ENCODE measurements at places on chromosomes 1 and 21.

DNA sequence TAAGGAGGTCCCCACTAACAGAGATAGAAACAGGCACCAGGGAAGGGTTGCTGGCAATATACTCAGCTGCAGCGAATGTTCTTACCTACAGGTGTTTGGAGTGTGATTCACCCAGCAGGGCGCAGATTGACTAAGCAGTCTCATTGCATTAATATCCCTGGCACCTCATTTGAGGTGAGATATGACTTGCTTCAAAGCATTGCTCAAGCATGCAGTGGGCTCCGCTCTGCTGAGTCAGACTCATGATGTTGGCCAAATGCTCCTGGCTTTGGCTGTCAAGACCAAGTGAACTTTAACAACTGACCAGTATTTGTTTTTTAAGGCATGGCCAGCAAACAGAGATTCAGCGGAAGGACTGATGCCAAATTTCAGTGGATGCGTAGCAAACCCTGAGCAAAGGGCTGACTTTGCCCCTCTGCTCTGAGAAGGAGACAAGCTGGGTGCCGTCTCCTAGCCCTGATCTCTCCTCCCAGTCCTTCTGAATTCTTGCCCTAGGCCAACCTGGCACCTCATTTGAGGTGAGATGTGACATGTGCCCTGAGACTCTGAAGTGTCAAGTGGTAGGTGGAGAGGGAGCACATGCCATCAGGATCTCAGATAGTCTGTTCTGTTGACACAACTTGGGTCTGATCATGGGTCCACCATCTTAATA, 187.1 kb upstream of the COA6 start:
- DNase-seq, result no peak

DNA sequence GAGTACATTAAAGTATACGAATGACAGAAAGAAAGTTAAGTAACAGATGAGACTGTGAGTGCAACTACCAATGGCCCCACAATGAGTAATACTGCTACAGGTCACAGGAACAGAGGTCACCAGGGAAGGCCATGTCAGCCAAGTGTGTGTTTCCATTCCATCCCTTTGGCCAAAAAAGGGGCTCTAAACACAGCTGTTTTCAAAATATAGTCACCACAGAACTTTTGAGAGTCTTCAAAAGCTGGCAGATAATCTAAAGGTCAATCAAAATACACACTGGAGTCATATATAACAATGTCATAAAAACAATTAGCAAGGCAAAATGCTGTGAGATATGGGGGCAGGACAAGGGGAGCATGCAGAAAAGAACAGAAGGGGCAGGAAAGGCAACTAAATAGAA, 10.2 kb downstream of the USP24 start:
- DNase-seq, result no peak

DNA sequence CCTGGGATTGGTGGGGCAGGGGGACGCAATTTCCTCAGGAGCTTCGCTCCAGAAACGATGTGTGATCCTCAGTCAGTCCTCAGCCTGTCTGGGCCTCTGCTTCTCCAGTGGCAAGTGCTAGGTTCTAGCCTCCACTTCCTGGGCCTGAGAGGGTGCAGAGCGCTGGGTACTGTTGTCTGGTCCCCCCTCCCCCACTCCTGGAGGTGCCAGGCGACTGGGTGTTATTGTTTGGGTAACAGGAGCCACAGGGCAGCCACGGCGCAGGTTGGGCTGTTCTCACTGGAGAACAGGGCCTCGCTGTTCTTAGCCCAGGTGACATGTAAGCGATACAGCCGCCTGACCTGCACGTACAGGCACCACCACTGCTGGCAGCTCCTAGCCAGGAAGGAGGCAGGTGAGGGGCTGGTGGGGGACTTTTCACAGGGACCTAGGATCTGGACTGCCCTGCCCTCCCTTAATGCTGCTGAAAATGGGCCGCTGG, 2.1 kb downstream of the RPS6KA1 start:
- no peak for DNase-seq

GRCh38 chr1:161351482-161351881, 16.2 kb downstream of the CFAP126 start:
- no peak for DNase-seq

- no peak for DNase-seq
Observed at GRCh38 chr1:32525053-32525452, 14.2 kb upstream of the ZBTB8A start.

DNA sequence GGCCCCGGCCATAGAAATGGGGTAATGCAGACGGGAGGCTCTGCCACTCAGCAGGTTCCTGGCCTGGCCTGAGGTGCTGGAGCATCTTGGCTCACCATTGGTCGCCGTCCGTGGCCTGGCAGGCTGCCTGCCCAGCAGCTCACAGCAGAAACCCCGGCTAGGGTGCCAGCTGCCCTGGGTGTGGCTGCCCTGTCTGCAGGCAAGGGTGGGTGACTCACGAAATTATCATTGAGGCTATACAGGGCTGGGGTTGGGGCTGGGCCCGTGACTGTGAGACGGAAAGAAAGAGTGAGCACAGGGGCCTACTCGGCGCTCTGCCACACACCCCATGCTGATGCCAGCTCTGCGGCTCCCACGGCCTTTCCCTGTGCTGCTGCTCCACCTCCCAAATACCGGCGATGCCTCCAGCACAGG, 8.0 kb upstream of the PKP1 start:
- no peak for DNase-seq

All from activated CD4-positive, CD25-positive, alpha-beta regulatory T cell treated with anti-CD3 and anti-CD28 coated beads, Interleukin-2, amount 50 U/mL, for 72 hours (primary cell).